Mucosa of descending colon (tissue), 3 donors: ENCODE measurements at places on chromosomes 7 and 10. TPM values are rescaled to one million over a fixed set of nuclear protein-coding genes. Genes with fewer than 3 reads are reported as not detected.

DNA sequence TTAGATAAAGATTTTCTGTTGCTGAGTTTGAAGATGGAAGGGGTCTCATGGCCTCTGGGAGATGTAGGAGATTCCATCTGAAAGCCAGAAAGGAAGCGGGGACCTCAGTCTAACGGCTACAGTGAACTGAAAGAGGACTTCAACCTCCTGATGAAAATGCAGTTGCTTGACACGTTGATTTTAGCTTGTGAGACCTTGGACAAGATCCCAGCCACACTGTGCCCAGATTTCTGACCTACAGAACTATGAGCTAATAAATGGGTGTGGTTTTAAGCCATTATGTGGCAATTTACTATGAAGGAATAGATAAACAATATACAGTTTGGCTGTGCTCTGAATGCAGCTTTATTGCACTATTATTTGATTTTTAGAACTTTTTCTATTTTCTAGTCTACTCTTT, 342.3 kb upstream of the SEMA3D start:
- no peak for DNase-seq

GRCh38 chr7:120052884-120053382, 220.0 kb upstream of the KCND2 start:
- DNase-seq: no peak

DNA sequence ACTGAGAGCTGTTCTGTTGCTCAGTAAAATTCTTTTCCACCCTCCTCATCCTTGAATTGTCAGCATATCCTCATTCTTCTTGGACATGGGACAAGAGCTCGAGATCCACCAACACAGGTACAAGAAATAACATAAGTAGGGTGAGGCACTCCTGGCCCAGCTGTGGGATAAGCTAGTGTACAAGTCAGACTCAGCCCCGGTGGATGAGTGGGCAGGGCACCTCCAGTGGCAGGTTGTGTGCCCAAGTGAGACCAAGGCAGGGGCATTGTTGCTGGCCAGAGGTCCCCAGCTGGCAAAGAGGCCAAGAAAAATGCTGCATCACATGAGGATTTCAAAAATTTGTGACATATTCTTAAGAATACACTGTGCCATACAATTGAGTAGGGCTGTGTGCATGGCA, 402.0 kb upstream of the ZWINT start:
- DNase-seq: no peak

The RBP3 gene
- not detected for total RNA-seq

The NKX2-3 gene
- 4.9 TPM for total RNA-seq

- DNase-seq: no peak
Measured at GRCh38 chr7:48298779-48299178, 127.5 kb downstream of the ABCA13 start.

The PGAM2 gene
- total RNA-seq: 1.4 TPM

The STEAP1 gene
- total RNA-seq: 15.9 TPM

DNA sequence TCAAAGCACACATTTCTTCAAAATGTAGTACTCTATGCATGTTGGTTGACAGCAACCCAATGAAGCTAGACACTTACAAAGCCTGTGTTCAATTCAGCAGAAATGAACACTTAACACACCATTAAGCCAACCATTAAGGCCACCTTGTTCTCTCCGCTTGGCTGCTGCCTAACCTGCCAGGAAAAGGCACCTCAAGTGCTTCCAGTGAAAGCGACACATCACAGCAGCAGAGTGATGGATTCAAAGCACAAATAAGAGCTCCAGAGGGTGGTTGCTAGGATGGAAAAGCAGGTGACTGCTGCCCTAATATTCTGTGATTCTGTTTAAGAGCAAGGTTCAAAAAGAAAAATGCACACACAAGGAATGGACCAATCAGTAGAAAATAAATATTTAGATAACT, 81.5 kb upstream of the GNAI1 start:
- no peak for DNase-seq

DNA sequence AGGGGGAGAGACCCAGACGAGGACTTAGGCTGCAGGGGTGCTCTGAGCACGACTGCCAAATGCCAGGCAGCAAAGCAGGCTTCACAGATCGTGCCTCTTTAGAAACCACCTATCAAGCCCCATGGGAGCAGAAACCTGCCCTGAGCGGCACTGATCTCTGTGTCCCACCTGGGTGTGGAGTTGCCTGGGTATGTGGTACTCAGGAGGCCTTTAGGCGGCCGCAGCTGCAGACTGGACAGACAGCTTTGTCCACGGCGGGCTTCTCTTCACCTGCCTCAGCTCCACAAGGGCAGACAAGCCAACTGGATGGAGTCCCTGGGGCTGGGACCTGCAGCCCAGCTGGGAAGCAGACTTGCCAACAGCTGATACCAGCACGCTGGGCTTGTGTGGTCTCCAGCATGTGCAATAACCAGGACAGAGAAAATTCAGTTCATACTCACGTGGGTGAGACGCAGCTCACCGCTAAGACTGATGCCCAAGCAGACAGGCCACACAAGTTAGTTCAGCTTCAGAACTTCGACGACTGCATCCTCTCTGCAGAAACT, 163.2 kb downstream of the EBF3 start:
- no peak for DNase-seq

- no peak for DNase-seq
Measured at GRCh38 chr7:158949359-158949758, 93.0 kb downstream of the DYNC2I1 start.

DNA sequence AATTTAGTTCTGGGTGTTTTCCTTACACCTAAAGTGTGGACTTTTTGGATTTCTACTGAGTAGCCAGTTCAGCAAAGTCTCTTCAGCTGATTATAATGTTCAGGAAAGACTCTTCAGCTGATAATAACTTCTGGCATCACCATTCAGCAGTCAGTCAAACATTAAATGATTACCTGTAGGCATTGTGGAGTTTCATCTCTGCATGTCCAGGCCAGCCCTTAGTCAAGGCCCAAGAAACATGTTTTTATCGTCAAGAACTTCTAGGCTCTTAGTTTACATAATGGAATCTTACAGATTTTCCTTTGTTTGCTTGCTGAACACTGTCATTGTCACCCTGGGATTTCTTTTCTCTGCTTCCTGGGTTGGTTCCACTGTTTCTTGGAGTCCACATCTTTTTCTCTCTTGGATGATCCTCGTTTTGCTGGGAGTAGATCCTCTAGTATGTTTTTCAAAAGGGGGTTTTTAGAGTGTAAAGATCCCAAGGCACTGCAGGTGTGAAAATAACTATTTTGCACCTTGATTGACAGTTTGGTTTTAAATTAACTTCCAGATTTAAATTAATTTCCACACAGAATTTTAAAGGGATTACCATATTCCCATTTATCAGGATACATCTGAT, 24.2 kb downstream of the CCM2 start:
- no peak for DNase-seq

DNA sequence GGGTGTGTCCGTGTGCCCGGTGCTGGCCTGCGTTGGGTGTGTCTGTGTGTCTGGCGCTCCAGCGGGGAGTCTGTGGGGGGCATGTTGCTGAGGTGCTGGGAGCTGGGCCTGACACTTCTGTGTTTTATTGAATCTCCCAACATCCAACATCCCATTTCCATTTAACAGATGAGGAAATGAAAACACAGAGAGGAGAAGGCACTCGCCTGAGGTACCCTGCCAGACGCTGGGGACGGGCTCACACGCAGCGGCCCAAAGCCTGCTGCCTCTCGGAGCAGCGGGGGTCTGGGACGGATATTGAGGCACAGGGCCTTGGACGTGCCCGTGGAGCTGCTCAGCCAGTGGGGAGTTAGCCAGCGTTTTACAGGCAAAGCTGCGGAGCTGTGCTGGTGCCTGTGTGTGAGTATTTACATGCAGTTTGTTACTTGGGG, 133.9 kb downstream of the DNAJB6 start:
- no peak for DNase-seq

- DNase-seq: no peak
Measured at GRCh38 chr10:52706332-52707070, 66.1 kb downstream of the MBL2 start.

DNA sequence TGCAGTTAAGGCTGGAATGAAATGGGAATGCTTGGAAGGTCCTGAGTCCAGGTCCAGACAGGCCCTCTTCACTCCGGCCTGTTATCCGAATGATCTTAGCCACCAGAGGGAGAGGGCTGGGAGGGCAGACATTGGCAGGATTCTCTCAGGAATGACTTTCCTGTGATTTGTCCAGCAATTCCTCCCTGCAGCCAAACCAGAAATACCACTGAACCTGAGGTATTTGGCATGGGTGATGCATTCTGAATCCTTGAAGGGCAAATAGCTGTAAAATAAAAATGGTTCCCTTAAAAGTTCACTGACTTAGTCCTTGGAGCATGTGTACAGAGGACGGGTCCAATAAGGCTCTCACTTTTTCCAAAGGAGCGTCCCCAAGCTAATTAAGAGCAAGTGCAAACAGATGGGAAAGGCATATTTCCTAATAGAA, 77.5 kb upstream of the HABP2 start:
- DNase-seq: no peak

The GJD4 gene
- total RNA-seq: not detected

DNA sequence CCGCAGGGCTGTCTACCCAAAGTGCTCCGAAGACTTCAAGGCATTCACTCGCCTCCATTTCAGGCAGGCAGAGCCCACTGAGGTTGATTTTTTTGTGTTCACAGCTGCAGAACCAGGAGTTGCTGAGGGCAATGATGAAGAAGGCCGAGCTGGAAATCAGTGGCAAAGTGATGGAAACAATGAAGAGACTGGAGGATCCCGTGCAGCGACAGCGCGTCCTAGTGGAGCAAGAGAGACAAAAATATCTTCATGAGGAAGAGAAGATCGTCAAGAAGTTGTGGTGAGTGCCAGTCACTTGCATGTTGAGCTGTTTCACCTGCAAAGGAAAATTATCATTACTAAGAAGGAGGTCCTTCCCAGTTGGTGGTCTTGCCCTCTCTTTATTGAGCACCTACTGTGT, 210.5 kb downstream of the ARHGAP21 start:
- no peak for DNase-seq

DNA sequence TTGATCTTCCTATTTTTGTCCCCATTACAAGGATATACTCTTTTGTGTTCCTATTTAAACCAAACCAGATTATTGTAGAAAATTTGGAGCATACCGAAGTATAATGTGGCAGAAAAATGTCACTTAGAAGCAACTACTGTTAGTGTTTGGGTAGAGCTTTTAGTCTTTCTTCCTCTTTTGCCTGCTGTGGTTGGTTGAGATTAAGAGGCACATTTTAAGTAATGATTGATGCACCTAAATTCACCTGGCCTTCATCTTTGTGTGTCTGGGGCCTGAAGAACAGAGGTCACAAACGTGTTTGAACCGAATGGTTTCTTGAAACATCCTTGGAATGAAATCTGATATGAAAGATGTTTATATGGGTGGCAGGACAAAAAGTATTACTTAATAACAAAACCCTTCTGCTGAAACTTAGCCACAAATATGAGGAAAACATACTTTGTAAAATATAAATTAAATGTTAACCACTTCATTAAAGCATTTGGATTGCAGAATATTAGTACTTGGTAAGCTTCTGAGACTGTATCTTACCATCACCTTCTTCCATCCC, 2.6 kb downstream of the BPGM start:
- DNase-seq: no peak

DNA sequence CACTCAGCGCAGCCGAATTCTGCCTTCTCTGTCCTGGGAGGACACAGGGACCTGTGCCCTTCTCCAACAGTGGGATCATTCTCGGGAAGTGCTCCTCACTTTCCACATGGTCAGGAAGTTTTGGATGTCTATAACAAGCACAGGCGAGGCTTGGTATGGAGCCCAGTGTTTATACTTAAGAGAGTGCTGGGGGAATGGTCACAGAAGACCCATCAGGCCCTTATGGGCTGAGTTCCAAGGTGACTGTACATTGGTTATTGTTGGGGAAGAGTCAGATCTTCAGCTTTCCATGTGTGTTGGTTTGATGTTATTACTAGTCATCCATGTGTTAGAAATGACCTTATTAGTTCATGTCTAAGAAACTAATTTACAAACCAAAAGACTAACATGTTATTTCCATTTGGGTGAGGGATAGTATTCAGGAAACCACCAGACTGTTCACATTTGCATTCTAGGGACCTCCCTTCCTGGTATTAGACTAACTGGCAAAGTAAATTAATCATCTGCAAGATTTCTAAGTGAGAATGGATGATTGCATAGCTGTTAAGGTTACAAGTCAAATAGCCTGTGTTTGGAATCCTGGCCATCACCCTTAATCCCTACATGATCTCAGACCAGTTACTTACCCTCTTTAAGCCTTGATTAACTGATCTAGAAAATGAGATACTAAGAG, 834.2 kb downstream of the LRMDA start:
- no peak for DNase-seq

The CALHM3 gene
- not detected for total RNA-seq

The C10orf67 gene
- not detected for total RNA-seq

DNA sequence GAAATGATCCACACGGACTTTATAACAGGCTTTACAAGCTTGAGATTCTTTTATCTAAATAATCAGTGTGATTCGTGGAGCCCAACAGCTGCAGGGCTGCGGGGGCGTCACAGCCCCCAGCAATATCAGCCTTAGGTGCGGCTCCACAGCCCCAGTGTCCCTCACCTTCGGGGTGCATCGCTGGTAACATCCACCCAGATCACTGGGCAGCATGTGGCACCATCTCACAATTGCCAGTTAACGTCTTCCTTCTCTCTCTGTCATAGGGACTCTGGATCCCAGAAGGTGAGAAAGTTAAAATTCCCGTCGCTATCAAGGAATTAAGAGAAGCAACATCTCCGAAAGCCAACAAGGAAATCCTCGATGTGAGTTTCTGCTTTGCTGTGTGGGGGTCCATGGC, 155.6 kb downstream of the EGFR start:
- no peak for DNase-seq

DNA sequence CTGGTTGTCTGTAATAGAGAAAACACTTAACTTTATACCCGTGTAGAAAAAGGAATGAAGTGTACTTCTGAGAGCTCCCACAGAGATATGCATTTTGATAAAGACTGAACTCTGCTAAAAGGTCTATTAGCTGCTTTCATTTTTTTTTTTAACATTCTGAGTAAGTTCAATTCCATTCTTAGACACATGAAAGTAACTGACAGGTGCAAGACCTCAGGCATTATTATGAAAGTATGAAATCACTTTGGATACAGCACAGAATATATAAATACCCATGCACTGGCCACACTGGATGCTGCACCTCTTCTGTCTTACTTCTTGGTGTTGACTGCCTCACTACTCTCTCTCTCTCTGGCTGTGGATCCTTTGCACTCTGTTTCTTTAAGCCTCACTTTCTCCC, 46.2 kb downstream of the VWDE start:
- no peak for DNase-seq

The C10orf90 gene
- not detected for total RNA-seq

DNA sequence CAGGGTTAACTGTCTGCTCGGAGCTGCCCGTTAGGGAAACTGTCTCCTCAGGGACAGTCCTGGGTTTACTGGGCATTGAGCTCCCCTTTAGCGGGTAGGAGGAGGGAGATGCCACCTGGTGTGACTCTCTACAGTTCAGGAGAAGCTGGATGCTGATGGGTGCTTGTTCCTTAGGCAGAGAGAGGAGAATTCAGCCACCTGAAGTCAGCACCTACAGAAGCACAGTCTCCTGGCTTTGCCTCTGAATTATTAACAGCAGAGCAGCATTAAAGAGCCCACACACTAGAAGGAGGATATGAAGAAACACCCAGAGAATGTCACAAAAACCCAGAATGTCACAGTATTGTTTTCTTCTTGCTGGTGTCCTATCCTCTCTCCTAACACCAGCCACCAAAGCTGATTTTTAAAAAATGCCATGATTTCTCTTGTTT, 696 bp downstream of the GIMAP4 start:
- no peak for DNase-seq

GRCh38 chr7:67788669-67789068, 792.0 kb downstream of the TYW1 start:
- DNase-seq: no peak
